IMR-90 (cell line): ENCODE measurements at places on chromosomes 16 and 17. TPM values are rescaled to one million over a fixed set of nuclear protein-coding genes. Genes with fewer than 3 reads are reported as not detected.

HCRT gene
- not detected in 2 replicates for total RNA-seq

ASGR1 gene
- 1.3 and 1.9 TPM in 2 replicates for total RNA-seq

RGS11 gene
- total RNA-seq, result under 0.01 TPM in 2 replicates

CA7 gene
- not detected in 2 replicates for total RNA-seq

ADAP2 gene
- total RNA-seq, result 0.90 and 1.1 TPM in 2 replicates

NME4 gene
- total RNA-seq, result 123 and 124 TPM in 2 replicates

OR2C1 gene
- total RNA-seq, result under 0.01 TPM in 1 of 2 replicates, not detected in the other

BEAN1 gene
- total RNA-seq, result not detected in 2 replicates

SBK1 gene
- total RNA-seq, result under 0.01 TPM in 1 of 2 replicates, not detected in the other

PLEKHH3 gene
- total RNA-seq, result 2.5 and 2.9 TPM in 2 replicates

PERCC1 gene
- total RNA-seq, result not detected in 2 replicates

GPR142 gene
- total RNA-seq, result not detected in 2 replicates

CMIP gene
- 3.2 and 3.9 TPM in 2 replicates for total RNA-seq
